HFFc6 (cell line): ENCODE measurements at places on chromosomes 3 and 15. TPM values are rescaled to one million over a fixed set of nuclear protein-coding genes. Genes with fewer than 3 reads are reported as not detected.

Gene SNURF
- 20.1 and 26.5 TPM in 2 replicates for total RNA-seq

Gene EIF4E3
- 0.83 to 1.0 TPM (median 0.94 TPM) in 3 replicates for total RNA-seq

Gene USF3
- total RNA-seq = 8.6 and 10.7 TPM in 2 replicates

Gene PTH1R
- total RNA-seq = 1.4 TPM in 1 of 3 replicates, not detected in the others

Gene LNP1
- 1.1 and 1.5 TPM in 2 replicates for total RNA-seq

Gene KCNMB2
- not detected in 3 replicates for total RNA-seq

Gene SI
- not detected in 2 replicates for total RNA-seq

Gene SMAD3
- 58.7 to 121 TPM (median 65.1 TPM) in 3 replicates for total RNA-seq

Gene PCOLCE2
- 0.65 and 15.8 TPM in 2 replicates for total RNA-seq

Gene SLC9C1
- not detected in 2 replicates for total RNA-seq

Gene KLF15
- total RNA-seq = 0.56 to 0.87 TPM (median 0.84 TPM) in 3 replicates

Gene TMEM212
- not detected in 3 replicates for total RNA-seq

Gene SPINK8
- not detected in 2 replicates for total RNA-seq

Gene GPR149
- total RNA-seq = not detected in 3 replicates

GRCh38 chr15:81296673-81297072 is 27.3 kb downstream of the STARD5 start:
- DNase-seq = no peak

- no peak for DNase-seq
These were observed 280.0 kb upstream of the P2RY1 start for GRCh38 chr3:152554980-152555379.

DNA sequence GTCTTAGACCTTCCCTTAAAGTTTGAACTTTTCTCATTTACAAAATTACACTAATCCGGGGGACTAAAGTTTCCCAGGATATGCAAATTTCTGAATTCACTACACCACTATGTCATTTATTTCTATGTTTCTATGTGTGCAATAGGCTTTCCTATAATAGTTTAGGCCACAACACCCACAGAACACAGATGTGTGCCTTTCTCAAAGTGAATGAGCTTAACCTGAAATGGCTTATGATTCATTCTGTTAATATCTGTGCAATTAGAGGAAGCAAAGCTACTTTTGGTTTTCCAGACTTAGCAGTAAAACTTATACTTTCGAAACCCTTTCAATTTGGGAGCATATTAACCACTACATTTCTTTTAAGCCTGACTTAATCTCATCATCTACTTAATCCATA is 748.1 kb downstream of the GBE1 start:
- no peak for DNase-seq

GRCh38 chr3:158725348-158726011 is 6.8 kb downstream of the RARRES1 start:
- peak; percentile 97 for DNase-seq

DNA sequence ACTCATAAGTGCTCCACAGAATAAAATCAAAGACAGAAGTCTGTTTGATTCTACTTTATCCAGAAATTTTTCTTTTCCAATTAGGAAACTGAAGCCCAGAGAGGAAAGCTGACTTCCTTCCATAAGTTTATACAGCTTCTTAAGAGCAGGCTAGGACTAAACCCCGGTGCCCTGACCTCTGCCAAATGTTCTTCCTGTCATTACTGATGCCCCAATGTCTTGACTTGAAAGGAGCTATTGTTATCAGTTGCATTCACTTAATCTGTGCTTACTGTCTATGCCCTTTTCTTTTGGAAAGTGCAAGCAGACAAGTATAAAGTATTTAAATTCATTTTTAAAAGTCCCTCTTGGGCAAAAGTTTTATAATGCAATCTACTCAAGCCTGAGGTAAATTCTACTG is 18.1 kb downstream of the CD200 start:
- DNase-seq = no peak

DNA sequence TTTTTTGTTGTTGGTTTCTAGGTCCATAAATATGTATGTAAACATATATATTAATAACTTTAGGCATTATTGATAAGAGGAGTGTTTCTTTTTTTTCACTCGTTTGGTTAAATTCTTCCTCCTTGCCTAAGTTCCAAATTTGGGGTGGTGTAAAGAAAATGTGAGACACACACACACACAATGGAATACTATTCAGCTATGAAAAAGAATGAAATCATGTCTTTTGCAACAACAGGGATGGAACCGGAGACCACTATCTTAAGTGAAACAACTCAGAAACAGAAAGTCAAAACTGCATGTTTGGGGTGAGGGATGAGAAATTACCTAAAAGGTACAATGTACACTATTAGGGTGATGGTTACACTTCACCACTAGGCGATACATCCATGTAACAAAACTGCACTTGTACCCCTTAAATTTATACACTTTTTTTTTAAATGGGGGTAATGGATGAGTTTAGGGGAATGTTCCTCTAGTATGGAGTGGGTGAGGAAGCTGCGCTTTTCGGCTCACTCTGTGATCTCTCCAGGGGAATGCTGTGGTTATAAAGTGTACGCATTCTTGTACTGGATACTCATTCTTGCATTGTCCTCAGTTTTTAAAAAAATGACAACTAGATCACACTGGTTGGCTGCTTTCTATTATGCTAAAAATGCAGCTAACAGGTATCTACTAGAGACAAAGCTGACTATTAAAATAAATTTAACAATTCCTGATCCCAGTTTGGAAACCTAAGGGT is 50.8 kb upstream of the PPARG start:
- no peak for DNase-seq

- no peak for DNase-seq
These were observed 56.6 kb downstream of the MESD start for GRCh38 chr15:80932989-80933388.

- DNase-seq = peak; percentile 76
These were observed 24.9 kb downstream of the ABTB1 start for GRCh38 chr3:127697551-127698240.

DNA sequence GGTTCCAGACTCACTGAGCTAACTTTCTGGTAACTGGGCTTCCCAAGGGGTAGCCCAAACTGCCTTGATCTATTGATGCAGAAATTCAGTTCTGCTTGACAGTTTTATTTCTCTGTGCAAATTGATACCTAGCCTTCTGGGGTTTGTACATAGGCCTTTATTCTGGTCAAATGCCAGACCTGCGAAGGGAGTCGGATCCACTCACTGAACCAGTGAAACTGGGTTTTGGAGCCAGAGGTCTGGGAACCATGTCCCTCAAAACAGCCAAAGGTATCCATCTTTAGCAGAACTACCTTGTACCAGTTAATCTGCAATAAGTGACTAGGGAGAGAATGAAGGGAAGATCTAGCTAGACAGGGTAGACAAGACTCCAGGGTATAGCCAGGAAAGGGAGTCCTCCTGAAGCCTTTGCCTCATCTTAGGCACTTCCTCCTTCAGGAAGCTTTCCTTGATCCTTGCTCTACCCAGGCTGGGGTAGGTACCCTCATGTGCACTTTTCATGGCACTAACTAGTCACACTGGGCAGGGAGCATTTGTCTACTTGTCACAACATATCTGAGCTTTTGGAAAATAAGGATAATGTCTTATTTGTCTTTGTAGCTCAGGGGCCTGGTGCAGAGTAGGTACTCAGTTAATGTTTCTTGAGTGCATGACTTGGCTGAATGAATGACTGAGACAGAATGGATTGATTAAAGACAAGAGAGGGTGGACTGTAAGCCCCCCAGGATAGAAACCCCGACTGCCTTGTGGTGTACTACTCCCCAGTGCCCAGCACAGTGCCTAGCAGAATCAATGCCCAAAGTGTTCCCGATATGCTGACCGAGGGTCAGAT is 1.4 kb upstream of the SNX33 start:
- no peak for DNase-seq

DNA sequence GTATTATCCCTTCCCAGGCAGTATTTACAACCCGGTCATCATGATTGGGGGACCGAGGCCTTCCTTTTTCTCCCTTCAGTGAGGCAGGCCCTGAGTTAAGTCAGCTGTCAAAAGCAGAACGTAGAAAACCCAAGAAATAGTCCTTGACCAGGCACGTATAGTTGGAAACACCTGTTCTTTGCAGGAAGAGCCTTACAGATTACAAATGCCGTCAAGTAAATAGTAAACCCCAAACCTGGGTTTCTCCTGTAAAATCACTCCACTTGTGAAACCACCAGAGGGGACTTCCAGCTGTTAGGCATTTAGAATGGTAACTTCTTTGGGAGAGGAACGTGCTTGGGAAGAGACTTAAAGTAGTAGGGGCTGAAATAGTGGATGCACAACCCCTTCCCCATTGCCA is 1.0 kb upstream of the BTBD1 start:
- DNase-seq = no peak

- DNase-seq = no peak
These were observed 111.3 kb downstream of the MEGF11 start for GRCh38 chr15:66142285-66142684.

- no peak for DNase-seq
These were observed 71.4 kb upstream of the RASGRF1 start for GRCh38 chr15:79161837-79162508.

- DNase-seq = no peak
These were observed 3.5 kb upstream of the SPTBN5 start for GRCh38 chr15:41897363-41897799.

- no peak for DNase-seq
These were observed 10.9 kb downstream of the FLNB start for GRCh38 chr3:58018892-58019742.

DNA sequence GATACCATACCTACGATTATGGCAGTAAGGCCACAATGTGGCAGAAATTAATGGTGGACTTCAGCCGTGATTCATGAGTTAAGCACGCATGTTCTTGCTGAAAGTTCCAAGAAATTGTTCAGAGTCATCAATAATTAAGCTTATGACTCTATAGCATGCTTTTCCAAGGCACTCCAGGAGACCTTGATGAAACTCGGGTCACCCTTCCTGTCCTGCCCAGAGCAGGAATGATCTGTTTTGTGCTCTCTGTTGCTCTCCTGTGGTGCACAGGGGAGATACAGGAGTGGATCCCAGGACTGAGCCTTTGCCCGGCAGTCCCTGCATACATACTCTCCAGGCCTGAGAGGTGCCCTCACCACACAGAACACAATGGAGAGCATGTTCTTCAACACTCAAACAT is 141.6 kb upstream of the SLC2A2 start:
- peak; percentile 57 for DNase-seq

GRCh38 chr3:64796607-64797399 is 109.0 kb upstream of the ADAMTS9 start:
- no peak for DNase-seq

- no peak for DNase-seq
These were observed 23.3 kb downstream of the SLC6A6 start for GRCh38 chr3:14425581-14426304.

DNA sequence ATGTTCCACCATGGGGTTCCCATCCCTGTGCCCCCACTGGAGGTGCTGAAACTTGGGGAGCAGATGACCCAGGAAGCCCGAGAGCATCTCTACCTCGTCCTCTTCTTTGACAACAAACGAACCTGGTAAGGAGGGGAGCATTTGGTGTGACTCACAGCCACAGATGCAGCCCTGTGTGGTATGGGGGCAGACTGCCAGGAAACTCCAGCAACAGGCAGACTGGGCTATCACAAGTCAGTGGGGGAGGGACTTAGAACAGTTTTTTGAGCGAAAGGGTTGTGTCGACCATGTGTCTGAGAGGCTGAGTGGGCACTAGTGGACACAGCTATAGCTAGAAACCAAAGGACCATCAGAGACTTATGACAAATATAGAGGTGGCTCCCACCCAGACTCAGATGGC is 3.4 kb upstream of the OGG1 start:
- DNase-seq = peak; percentile 80

DNA sequence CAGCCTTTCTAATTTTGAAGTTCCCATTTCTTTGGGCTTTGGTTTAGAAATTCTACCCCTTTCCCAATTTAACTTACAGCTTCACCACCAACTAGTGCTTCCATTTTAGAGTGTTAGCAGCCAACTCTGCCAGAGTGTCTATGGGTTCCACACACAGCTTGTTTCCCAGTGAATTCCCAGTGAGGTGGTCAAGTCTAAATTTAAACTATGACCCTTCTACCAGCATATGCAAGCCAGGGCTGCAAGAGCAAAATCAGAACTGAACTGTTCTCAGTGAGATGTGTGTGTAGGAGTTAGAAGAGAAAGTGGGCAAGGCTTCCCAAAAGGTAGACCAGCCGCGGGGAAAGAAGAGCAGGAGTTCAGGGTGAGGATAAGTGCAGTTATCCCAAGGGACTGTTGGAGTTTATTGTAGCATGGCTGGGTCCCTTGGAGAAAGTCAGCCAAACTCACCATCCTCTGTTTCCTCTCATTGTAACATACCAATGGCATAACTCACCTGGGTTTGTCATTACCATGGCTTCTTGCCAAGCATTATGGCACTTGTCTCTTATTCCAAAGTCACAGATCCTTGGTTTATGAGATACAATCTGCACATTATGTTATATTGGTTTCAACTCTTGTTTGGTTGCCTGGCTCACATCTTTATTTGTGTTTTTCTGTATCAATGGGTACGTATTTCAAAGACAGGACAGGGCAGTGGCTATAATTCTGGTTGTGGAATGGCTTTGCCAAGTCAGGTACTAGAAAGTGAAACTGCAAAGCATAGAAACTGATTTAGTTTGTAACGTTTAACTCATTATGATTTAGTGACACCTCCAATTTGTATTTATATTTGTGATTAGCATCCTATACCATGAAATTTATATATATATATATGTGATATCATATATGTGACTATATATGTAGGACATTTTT is 130.2 kb upstream of the UMPS start:
- DNase-seq = peak; percentile 13

- no peak for DNase-seq
These were observed 4.2 kb downstream of the ALG1L2 start for GRCh38 chr3:130085881-130086280.

DNA sequence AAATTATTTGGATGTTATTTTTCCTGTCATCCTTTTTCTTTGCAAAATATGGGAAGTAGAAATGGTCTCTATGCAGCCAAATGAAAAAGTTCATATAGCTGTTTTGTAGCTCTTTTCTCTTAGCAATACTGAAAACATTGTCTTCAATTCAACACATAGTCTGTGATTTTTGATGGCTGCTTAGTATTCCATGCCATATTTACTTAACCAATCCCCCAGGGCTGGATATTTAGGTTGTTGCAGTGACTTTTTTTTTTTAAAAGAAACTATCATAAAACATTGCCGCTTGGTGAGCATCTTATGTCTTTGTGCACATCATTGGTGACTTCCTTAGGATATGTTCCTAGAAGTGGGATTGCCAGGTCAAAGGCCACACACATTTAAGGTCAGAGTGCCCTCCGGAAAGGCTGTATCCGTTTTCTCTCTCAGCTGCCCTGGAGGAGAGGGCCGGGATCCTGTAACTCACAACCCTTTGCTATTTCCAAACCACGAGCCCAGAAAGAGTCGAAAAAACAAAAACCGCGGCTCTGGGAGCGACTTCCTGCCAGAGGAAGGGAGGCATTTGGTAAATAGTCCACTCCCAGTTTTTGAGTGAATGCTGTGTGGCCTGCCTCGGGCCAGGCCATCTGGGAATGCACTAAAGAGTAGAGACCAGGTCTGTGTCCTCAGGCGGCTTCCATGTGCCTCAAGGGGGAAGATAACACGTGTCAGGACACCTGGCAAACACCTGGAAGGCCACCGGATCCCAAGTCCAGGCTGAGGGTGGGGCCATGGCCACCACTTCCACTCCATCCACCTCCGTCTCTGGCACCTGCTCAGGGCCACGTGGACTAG is 41.9 kb downstream of the SMAD6 start:
- DNase-seq = no peak

- DNase-seq = no peak
These were observed 8.6 kb upstream of the FBN1 start for GRCh38 chr15:48653913-48654670.
